Bronchus fibroblast of lung (primary cell): ENCODE measurements at places on chromosomes 6 and 20. TPM values are rescaled to one million over a fixed set of nuclear protein-coding genes. Genes with fewer than 3 reads are reported as not detected.

The GABBR1 gene
- total RNA-seq, result 4.4 and 4.8 TPM in 2 replicates

The SH3BGRL2 gene
- total RNA-seq, result 3.0 and 3.7 TPM in 2 replicates

The SLC17A3 gene
- total RNA-seq, result not detected in 2 replicates

The ZNF311 gene
- 0.67 and 0.74 TPM in 2 replicates for total RNA-seq

The HRH3 gene
- total RNA-seq, result not detected in 2 replicates

The GLP1R gene
- total RNA-seq, result not detected in 2 replicates

The BPI gene
- not detected in 2 replicates for total RNA-seq

The PRICKLE4 gene
- not detected in 2 replicates for total RNA-seq

The STMND1 gene
- 0.17 TPM in 1 of 2 replicates, not detected in the other for total RNA-seq

The DEFB114 gene
- total RNA-seq, result not detected in 2 replicates
